ENCODE measurements at places on chromosomes 7 and 10.

- no peak for ATAC-seq
These were observed 62.9 kb downstream of the STK17A start for GRCh38 chr7:43645699-43646226.

- no peak for ATAC-seq
These were observed 37.2 kb upstream of the GATA3 start for GRCh38 chr10:8017277-8017676.

- ATAC-seq, result no peak
These were observed 219.1 kb downstream of the GFRA1 start for GRCh38 chr10:116053910-116054309.

DNA sequence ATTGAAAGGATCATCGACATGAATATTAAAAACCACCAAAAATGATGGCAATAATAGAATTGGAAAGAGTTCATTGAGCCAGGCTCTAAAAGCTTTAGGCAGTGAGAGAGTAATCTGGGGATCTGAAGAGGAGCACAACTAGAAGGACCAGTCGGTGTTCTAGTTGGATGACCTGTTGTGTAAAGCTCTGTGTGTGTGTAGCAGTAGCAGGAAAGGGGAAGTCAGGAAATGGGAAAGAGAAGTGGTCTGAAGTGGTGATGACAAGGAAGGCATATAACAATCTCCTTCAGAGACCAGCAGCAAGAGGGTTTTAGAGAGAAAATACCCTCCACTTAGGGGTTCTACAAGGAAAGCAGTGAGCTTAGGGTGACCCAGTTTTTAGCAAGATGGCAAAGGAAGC lies 539.2 kb downstream of the HTR7 start:
- ATAC-seq, result no peak

DNA sequence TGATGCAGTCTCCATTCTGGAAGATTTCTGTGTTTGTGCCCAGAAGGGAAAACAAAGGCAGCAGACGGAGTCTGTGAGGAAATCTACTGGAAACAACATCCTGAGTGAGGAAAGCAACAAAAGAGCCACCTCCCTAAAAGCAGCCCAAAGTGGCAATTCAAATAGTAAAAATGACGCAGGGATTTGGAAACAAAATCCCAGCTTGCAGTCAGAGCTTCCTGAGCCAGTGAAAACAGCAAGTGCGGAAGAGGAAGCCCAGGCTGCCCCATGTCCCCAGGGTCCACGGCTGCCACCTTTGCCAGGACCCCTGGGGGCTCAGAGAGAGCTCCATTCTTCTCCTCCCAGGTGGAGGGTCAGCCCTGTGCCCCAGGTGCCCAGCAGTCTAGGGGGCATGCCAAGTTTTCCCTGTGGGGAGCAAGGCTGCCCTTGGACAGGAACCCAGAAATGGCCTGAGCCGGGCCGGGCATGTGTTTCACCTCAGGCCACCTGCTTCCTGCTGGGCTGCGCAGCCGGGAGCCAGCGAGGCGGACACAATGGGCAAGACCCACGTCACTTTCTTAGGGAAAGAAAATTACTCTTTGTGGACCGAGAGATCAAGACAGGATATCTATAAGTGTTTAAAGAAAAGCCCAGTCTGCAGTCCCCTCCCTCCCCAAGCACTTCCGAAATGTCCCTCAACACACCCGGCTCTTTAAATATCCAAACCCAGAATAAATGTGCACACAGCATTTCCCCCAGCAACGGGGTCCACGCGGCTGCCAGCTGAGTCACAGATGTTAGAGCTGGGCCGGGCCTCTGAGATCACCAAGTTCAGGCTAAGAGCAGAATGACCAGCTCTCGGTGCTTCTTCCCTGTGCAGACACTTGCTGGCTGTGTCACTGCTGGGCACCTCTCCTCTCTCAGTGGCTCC lies 231.1 kb downstream of the ARHGAP12 start:
- no peak for ATAC-seq

All from activated T-helper 17 cell treated with anti-CD3 and anti-CD28 coated beads, Interleukin-2, amount 50 U/mL, for 72 hours (primary cell).